Fibroblast of skin of right quadriceps (primary cell): ENCODE measurements at places on chromosomes 4 and X.

DNA sequence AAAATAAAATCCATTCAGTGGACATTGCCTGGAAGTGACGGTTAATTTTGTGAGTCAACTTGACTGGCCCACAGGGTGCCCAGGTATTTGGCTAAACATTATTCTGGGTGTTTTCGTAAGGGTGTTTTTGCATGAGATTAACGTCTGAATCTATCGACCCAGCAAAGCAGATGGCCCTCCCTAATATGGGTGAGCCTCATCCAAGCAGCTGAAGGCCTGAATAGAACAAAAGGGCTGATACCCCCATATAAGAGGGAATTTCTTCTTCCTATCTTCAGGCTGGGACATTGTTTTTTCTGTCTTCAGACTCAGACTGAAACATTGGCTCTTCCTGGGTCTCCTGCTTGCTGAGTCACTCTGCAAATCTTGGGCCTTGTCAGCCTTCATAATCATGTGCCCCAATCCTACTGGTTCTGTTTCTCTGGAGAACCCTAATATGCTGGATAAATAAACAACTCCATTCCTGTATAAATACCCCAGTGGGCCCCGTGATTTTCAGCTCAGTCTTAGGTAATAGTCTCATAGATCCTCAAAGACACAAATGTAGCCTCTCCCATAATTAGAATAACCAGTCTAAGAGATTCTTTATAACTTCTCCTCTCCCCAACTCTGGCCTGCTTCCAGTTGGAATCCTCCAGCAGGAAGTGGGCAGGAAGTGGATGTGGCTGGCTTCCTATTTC, 33.1 kb upstream of the DDX3X start:
- no peak for DNase-seq

GRCh38 chrX:19866626-19867410, 20.6 kb downstream of the SH3KBP1 start:
- DNase-seq: no peak

DNA sequence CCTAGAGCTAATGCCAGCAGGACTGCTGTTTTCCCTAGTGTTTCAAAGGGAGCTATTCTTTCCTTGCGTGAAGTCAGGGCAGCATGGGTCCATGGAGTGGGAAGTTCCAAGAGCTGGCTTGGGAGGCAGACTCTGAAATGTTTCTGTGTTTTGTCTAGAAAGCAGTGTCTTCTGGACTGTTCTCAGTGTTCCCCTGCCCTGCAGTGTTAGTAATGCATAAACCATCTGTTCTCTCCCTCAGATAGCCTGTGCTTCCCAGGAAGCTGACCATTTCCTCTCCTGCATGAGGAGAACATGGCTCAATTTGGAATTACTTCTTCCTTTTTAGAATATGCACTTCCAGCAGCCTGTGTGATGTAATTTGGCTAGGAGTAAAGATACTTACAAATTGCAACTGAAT, 116.7 kb upstream of the CXCL13 start:
- no peak for DNase-seq

- DNase-seq: peak; percentile 52
These were observed 29.1 kb upstream of the UTP14A start for GRCh38 chrX:129876771-129877305.

DNA sequence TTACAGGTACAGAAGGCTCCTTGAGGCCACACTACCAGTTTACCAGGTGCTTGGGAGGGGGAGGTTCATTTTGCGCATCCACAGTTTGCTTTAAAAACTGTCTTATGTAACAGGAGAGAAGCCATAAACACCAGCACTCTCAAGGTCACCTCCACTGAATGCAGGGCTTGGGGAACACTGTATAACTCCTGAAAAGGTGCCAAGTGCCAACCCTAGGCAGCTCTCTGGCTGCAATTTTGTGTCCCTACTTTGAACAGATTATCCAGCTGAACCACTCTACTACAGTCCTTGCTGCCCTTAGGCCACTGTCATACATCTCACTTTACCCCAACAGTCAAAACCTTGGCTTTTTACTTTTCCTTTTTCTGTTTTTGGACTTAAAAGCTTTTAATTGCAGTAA, 507.9 kb downstream of the SMARCA1 start:
- no peak for DNase-seq

DNA sequence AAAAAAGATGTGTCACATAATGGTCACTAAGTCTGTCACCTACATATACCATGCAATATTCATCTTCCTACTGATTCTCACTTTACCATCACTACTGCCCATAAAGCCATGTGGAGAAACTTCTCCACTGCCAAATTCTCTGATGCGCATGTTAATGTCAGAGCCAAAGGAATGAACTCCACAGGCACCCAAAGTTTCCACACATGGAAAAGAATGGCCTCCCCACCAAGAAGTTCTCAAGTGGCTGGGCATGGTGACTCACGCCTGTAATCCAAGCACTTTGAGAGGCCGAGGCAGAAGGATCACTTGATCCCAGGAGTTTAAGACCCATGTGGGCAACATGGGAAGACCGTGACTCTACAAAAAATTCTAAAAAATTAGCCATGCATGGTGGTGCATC, 43.8 kb upstream of the UGDH start:
- no peak for DNase-seq

- peak; percentile 63 for DNase-seq
These were observed 175.6 kb downstream of the SNCA start for GRCh38 chr4:89661173-89661899.

DNA sequence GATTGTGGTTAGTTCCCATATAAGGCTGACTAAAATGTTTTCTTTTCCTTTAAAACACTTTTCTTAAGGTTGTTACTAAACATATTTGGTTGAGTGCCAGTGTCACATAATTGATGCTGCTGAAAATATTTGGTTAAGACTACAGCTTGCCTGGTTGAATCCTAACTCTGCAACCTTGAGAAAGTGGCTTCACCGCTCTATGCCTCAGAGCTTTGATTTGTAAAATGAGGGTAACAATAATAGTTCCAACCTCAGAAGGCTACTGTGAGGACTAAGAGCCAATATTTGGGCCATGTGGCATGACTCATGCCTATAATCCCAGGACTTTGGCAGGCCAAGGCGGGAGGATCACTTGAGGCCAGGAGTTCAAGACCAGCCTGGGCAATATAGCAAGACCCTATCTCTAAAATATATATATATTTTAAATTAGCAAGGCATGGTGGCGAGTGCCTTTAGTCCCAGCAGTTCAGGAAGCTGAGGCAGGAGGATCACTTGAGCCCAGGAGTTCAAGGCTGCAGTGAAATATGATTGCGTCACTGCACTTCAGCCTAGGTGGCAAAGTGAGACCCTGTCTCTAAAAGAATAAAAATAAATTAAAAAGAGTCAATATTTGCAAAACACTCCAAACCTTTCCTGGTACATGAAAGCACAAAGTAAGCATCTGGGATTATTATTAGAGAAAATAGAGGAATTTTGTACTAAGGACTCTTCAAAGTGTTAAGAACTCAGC, 7.1 kb upstream of the NEIL3 start:
- DNase-seq: peak; percentile 57

- no peak for DNase-seq
These were observed 21.6 kb upstream of the VEGFD start for GRCh38 chrX:15405846-15406245.

GRCh38 chrX:109818976-109819375, 85.9 kb upstream of the ACSL4 start:
- DNase-seq: no peak

- DNase-seq: no peak
These were observed 13.1 kb downstream of the RP2 start for GRCh38 chrX:46849933-46850332.

- DNase-seq: peak; percentile 9
These were observed 6.1 kb upstream of the EFHC2 start for GRCh38 chrX:44349561-44349960.

DNA sequence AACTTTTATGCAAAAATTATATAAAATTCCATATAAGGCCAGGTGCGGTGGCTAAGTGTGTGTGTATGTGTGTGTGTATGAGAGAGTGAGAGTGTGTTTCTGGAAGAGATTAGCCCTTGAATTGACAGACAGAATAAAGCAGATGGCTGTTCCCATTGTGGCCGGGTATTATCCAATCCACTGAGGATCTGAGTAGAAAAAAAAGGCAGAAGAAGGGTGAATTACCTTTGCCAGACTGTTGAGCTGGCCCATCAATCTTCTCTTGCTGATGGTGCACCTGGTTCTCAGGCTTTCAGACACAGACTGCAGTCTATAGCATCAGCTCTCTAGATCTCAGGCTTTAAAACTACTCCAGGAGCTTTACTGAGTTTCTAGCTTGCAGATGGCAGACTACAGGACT, 92.2 kb upstream of the SLIT2 start:
- no peak for DNase-seq

GRCh38 chrX:42615161-42615563, 162.8 kb downstream of the PPP1R2C start:
- no peak for DNase-seq

GRCh38 chr4:127856813-127857447, 23.8 kb upstream of the PLK4 start:
- DNase-seq: peak; percentile 86

DNA sequence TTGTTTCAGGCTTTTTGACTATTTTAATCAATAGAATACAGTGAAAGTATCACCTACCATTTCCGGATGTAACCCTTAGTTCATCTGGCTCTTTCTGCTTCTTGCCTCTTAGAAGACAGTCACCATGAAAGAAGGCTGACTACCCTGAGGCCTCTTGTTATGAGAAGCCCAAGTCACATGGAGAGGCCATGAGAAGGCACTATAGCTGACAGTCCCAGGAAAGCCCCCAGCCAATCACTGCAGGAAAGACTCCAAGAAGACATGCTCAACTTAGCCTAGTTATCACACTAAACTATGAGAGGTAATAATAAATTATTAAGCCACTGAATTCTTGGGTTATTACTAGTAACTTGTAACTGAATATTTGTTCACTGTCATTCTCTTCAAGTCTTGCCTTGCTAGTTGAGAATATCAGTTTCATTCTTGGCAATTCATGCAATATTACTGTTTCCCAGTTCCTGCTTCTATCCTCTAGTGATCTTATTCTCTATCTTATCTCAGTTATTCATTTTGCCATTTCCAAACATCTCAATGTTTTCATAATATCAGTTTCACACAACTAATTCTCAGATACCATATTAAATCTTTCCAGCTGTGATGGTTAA, 57.1 kb upstream of the GUCY1A1 start:
- DNase-seq: peak; percentile 69

DNA sequence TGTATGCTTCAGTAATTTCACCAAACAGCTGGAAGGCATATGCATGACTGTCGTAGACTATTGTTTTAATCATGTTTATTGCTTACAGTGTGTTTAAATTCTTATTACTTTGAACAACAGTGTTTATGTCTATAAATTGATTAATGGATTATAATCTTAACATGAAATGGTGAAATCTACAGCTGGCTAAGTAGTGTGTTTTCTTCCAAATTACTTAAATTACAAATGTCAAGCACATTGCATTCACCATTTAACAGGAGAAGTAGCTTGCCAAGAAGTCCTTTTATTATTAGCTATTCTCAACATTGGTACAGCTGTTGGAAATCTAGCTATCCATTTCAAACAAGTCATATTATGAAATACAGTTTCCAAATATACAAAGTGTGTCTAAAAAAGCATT, 849.3 kb upstream of the PCDH10 start:
- DNase-seq: no peak

- no peak for DNase-seq
These were observed 44.1 kb upstream of the MTNR1A start for GRCh38 chr4:186599483-186599882.

DNA sequence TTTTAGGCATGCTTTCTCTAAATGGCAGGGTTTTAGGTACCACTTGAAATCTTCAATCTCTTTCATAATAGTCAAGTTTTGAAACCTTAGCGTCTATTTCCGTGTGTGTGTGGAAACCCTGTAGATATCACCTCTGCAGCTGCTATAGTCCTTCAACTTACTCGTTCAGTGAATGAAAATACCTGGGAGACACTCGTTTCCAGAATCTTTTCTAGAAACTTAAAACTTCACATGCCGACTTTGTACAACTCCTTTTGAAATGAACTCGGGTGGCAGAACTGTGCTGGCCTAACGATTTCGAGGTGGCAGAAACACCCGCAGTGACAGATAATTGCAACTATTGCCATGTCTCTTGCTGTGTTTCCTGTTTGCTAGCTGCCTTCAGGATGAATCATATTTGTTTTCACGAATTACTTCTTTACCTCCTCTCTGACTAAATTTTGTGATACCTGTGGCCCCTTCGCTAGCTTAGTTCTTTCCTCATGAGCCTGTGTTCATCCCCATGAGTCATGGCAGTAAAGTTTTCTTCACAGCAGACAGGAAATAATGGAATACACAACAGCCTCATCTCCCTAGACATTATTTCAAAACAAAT, 104.7 kb upstream of the SMIM10 start:
- no peak for DNase-seq

DNA sequence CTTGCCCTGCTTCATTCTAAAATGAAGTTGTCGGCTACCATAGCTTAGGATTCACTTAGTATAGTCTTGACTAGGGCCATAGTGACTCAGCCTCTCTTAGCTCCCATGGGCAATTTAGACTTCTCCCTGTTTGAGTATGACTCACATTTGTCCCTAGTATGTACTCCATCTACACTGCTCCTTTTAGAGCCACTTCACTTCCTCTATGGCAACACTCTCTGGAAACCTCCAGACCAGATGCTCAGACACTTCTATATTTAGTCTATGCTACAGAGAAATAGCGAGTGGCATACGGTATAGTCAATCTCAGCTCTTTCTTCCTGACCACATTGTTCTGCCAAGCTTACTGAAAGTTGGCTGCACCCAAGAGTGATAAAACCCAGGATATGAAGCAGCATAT, 11.2 kb downstream of the MEPE start:
- peak; percentile 93 for DNase-seq

DNA sequence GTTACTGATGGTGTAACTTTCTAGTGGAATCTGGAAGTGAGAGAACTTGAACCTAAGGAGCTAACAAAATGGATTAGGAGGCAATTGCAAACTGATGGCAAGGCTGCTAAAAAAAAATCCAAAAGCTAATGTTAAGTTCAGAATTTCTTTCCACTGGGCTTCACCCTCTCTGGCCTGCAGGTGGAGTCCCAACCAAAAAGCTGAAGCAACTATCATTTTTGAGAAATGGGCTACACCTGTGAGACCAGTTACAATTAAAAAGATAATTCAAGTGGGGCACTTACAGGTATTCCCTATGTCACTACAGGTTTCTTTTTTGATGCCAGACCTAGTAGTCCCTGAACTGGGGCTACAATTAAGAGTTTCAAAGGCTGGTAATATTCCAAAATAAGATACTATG, 142.1 kb upstream of the FTHL17 start:
- DNase-seq: no peak
